ENCODE measurements at places on chromosomes 1 and 21. TPM values are rescaled to one million over a fixed set of nuclear protein-coding genes. Genes with fewer than 3 reads are reported as not detected.

ZNF648 gene
- total RNA-seq, result not detected

MYBPH gene
- not detected for total RNA-seq

DNA sequence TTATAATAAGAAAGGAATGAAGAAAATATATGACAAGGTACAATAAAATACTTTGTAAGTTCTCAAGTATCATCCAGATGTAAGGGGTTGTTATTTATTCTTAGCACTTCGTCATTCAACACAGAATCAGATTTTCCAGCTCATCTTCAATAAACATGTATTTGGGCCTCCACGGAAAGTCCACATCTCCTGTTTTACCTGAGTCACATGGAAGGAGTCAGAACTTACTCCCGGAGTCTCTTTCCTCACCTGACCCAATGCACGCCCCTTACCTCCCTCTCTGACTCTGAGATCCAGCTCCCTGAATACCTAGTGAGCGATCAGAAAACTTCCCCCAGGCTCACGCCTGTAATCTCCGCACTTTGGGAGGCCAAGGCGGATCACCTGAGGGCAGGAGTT is 1.5 kb upstream of the PMVK start:
- no peaks in the 10 kb centered on the region for H3K36me3 ChIP-seq
- peak overlapping the region; percentile 100 for H3K27ac ChIP-seq
- H3K4me1 ChIP-seq, result peaks cover 18% of the 10 kb centered on the region

- H3K4me3 ChIP-seq, result no peak overlapping the region
- DNase-seq, result no peak
- H3K4me1 ChIP-seq, result peaks cover 10% of the 10 kb centered on the region
- H3K27ac ChIP-seq, result no peak overlapping the region
- no peaks in the 10 kb centered on the region for H3K36me3 ChIP-seq
Observed at GRCh38 chr1:68314151-68314780, 81.9 kb upstream of the WLS start.

NGF gene
- total RNA-seq, result 12.9 TPM

TMEM9 gene
- 88.1 TPM for total RNA-seq

- DNase-seq, result no peak
- peaks cover 8% of the 10 kb centered on the region for H3K4me1 ChIP-seq
- no peaks in the 10 kb centered on the region for H3K27me3 ChIP-seq
- peaks cover 7% of the 10 kb centered on the region for H3K36me3 ChIP-seq
Observed at GRCh38 chr1:155309423-155310021, 856 bp downstream of the FDPS start.

DNA sequence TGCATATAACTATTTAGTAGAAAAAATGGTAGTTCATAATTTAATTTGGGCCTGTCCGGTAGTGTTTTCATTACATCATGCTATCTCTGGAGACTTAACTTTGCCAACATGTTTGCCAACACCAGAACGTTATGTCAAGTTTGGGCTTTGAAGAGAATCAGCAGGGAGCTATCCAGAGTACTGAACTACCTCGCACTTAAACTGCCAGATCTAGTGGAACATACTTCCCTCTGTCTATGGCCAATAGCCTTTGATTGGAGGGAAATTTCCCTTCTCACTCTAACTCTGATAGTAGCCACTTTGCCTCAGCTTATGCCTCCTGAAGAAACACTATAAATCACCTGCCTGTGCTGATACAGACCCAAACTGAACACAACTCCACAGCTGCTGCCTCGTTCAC is 10.0 kb downstream of the LRRC53 start:
- peaks cover 4% of the 10 kb centered on the region for H3K27me3 ChIP-seq
- H3K4me3 ChIP-seq, result no peak overlapping the region
- H3K27ac ChIP-seq, result no peak overlapping the region
- no peaks in the 10 kb centered on the region for H3K36me3 ChIP-seq
- H3K4me1 ChIP-seq, result no peaks in the 10 kb centered on the region

HES2 gene
- 3.0 TPM for total RNA-seq

DNA sequence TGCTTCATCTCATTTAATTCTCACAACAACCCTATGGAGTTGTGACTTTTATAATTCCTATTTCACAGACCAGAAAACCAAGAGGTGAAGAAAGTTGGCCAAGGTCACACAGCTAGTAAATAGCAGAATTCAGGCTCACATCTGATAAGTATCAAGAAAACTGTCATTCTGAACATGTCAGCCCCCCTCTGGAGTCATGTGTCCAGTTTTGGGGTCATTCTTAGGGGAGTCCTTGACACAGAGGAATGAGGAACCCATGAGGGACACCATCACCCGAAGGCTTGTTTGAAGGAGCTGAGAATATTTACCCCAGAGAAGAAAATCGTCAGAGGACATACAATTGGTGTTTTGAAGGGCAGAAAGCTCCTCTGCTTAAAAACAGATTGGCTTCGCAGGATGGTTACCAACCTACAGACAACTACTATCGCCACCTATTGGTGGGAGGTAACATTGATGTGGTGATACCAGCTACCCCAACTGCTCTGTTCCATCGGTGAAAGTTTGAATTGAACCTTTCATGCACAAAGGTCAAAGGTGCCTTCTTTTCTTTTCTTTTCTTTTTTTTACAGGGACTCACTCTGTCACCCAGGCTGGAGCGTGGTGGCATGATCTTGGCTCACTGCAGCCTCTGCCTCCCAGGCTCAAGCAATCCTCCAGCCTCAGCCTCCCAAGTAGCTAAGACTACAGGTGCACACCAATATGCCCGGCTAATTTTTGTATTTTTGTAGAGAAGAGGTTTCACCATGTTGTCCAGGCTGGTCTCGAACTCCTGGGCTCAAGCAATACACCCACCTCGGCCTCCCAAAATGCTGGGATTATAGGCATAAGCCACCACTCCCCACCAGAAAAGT is 31.3 kb downstream of the NCMAP start:
- H3K27me3 ChIP-seq, result peaks cover 10% of the 10 kb centered on the region
- peak; percentile 25 for DNase-seq
- no peak overlapping the region for H3K27ac ChIP-seq
- H3K4me3 ChIP-seq, result no peak overlapping the region
- no peaks in the 10 kb centered on the region for H3K36me3 ChIP-seq

DCST2 gene
- total RNA-seq, result 0.34 TPM

DNA sequence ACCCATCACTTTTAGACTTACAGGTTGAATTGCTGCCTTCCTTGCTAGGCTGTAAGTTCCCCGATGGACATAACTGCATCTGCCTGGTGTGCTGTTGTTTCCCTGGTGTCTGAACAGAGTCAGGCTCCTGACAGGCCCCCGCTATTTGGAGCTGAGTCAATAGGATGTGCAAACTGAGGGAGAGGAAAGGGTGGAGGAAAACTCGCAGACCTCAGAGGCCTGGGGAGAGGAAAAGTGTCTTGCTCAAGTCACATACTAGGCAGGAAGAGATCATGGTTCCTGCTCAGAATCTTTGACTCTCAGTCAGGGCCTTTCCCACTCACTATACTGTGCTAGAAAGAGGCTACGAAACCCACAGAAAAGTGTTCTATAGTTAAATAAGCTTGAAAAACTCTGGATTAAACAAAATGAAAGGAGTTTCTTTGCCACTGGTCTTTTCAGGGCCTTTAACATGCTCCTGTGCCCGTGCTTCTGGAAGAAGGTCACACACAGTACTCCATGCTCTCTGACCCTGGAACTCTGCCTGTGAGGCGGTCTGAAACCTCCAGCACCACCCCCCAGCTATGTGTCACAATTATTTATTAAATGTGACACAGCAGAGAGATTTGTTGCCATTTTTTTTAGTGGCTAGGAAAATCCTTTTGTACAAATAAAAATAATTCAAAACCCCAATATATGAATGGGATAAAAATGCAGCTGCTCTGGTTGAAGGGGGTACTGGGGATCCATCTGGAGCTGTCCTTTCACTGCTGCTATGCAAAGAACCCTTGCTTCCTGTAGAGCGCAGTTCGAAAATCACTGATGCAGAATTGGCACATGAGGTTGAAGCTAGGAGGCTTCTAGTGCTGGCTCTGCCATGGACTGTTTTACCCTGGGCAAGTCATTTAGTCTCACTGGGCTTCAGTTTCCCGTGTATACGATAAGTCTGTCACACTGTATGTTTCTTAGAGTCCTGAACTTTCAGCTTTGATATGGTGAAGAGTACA is 20.1 kb upstream of the CDCP2 start:
- no peak overlapping the region for H3K27ac ChIP-seq
- H3K4me1 ChIP-seq, result no peaks in the 10 kb centered on the region
- H3K27me3 ChIP-seq, result no peaks in the 10 kb centered on the region
- H3K4me3 ChIP-seq, result no peak overlapping the region
- DNase-seq, result no peak
- no peaks in the 10 kb centered on the region for H3K36me3 ChIP-seq

- H3K27me3 ChIP-seq, result no peaks in the 10 kb centered on the region
- no peak overlapping the region for H3K27ac ChIP-seq
- H3K4me1 ChIP-seq, result no peaks in the 10 kb centered on the region
- H3K36me3 ChIP-seq, result no peaks in the 10 kb centered on the region
- no peak overlapping the region for H3K4me3 ChIP-seq
- DNase-seq, result peak; percentile 18
Observed at GRCh38 chr1:147641695-147642592, 28.4 kb downstream of the ACP6 start.

DNA sequence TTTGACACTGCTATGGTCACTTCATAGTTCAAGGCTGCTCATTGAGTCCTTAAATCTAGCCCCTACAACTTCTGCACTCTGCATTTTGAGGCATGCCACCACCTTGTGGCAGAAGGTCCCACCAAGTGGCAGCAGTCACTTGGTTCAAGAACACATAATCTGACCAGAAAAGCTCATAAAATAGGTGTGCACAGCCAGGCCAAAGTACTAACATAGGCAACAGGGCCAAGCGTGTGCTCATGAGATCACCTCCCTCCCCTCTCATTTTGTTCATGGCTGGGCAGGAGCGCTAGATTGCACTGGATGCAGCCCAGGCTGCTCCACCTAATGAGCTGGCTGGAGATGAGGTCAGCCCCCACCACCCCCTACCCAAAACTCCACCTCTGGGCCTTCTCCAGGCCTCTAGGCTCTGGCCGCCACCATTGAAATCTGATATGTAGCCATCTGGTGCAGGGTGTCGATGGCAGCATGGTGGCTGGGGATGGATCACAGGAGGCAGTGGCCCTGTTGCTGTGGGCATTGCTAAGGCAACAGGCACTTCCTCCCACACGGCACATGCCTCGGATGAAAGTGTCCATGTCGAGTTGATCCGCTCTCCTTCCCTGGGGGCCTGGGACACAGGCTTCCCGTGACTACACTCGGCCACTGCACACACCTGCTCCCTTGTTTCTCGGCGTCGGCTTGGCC is 193.2 kb downstream of the TRABD2B start:
- DNase-seq, result no peak
- no peaks in the 10 kb centered on the region for H3K27me3 ChIP-seq
- H3K36me3 ChIP-seq, result no peaks in the 10 kb centered on the region
- H3K4me3 ChIP-seq, result no peak overlapping the region

DNA sequence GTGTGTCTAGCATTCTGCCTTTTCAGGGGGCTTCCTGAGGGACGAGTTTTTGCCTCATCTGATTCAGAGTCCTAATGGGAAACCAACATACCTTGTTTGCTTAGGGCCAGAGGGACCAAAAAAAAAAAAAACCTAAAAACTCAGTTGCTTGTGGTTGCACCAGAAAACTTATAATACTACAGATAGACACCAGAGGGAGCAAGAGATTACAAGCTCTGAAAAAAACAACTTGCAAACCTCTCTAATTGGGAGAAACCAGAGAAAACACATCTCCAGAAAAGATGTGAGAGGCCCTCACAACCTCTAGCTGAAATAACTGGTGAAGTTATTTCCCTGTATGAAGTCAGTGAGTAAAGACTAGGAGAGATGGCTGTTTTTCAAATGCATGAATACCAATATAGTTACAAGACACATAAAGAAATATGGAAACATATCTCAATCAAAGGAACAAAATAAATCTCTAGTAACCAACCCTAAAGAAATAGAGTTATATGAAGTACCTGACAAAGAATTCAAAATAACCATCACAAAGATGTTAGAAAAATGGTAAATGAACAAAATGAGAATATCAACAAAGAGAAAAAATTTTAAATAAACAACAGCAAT is 233.7 kb upstream of the NFIA start:
- H3K4me3 ChIP-seq, result no peak overlapping the region
- H3K27ac ChIP-seq, result no peak overlapping the region
- no peaks in the 10 kb centered on the region for H3K36me3 ChIP-seq

DIRAS3 gene
- total RNA-seq, result 0.52 TPM

DNA sequence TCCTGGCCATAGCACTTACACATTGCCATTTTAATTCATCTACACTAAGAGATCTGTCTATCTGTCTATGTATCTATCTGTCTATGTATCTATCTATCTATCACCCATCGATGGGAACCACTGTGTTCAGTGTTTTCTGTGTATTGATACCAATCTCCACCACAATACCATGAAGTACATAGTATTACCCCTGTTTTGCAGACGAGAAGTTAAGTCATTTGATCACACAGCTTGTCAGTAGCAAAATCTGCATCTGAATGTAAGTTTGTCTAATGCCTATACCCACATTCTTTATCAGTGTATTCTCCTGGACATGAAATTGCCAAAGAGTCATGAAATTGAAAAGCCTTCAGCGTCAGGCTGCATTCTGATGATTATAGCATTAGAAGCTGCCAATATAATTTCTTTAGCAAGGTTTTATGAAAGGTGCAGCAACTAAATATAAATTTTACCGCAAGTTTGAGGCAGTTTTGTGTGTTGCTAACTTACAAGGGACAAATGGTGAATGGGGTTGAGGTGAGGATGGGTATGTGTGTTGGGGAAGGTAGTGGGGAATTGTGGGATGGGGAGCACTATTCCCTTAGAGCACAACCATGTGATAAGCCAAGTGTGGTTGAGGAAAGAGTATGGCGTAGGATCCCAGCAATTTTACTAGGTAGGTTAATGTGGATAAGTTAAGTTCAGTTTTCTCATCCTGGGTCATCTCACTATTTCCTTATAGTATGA is 24.2 kb downstream of the SLAMF1 start:
- H3K4me3 ChIP-seq, result no peak overlapping the region
- DNase-seq, result no peak
- H3K27ac ChIP-seq, result no peak overlapping the region
- H3K36me3 ChIP-seq, result no peaks in the 10 kb centered on the region
- H3K4me1 ChIP-seq, result no peaks in the 10 kb centered on the region

DNA sequence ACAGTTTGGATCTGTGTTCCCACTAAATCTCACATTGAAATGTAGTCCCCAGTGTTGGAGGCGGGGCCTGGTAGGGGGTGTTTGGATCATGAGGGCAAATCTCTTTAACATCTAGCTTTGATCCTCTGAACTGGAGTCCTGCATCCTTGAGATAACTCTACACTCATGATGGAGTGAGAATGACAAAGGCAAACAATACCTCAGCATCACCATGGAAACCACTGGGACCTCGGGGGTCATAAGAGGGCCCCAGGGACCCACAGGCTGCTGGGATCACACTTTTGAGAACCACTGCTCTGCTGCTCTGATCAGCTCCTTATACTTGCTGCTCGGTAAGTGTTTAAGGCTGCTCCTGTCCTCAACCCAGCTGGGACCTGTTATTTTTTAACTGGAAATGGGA is 13.4 kb upstream of the OBSCN start:
- H3K27ac ChIP-seq, result no peak overlapping the region
- H3K4me3 ChIP-seq, result no peak overlapping the region
- DNase-seq, result no peak
- no peaks in the 10 kb centered on the region for H3K4me1 ChIP-seq
- H3K36me3 ChIP-seq, result no peaks in the 10 kb centered on the region

CACNA1E gene
- 0.07 TPM for total RNA-seq

GRCh38 chr1:243783714-243784113 is 66.3 kb downstream of the AKT3 start:
- H3K4me1 ChIP-seq, result no peaks in the 10 kb centered on the region
- DNase-seq, result no peak
- no peak overlapping the region for H3K4me3 ChIP-seq
- no peaks in the 10 kb centered on the region for H3K36me3 ChIP-seq

OVAAL gene
- total RNA-seq, result not detected
